ENCODE measurements at places on chromosomes 7 and 10.

DNA sequence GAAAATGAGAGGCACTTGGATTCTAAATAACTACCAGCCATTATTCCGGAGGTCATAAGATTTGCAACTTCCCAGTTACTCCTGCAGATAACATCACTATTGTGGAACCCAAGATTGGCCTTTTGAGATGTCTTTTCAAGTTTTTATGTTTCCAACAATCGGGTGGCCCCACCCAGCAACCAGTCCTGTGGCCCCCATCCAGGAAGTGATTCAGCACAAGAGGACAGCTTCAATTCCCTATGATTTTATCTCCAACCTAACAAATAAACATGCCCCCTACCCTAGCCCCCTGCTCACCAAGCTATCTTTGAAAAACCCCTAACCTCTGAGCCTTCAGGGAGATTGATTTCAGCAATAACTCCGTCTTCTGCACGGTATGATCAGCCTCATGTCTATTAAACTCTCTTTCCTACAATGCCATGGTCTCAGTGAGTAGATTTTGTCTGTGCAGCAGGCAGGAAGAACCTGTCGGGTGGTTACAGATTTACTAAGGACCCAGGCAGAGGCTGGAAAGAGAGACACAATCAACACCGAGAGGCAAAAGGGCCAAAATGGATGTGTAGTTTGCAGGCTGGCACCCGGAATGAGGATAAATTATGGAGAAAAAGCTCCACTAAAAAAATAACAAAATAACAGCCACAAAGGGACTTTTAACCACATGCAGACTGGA lies 83.9 kb upstream of the UNC5B start:
- no peak for DNase-seq

- peak; percentile 1 for DNase-seq
Measured at GRCh38 chr7:26398756-26399509, 107.3 kb downstream of the SNX10 start.

DNA sequence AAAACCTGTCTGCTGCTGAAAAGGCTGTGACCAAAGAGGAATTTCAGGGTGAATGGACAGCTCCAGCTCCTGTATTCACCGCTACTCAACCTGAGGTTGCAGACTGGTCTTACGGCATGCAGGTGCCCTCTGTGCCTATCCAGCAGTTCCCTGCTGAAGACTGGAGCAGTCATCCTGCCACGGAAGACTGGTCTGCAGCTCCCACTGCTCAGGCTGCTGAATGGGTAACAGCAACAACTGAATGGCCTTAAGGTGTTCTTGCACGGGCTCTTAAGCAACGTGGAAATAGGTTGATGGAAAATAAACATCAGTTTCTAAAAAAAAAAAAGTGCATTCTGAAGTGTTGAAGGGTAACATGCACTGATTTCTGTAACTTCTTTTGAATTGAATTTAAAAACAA lies 82.3 kb downstream of the DAGLB start:
- DNase-seq: no peak

- DNase-seq: no peak
Measured at GRCh38 chr7:114589436-114589835, 174.8 kb downstream of the FOXP2 start.

DNA sequence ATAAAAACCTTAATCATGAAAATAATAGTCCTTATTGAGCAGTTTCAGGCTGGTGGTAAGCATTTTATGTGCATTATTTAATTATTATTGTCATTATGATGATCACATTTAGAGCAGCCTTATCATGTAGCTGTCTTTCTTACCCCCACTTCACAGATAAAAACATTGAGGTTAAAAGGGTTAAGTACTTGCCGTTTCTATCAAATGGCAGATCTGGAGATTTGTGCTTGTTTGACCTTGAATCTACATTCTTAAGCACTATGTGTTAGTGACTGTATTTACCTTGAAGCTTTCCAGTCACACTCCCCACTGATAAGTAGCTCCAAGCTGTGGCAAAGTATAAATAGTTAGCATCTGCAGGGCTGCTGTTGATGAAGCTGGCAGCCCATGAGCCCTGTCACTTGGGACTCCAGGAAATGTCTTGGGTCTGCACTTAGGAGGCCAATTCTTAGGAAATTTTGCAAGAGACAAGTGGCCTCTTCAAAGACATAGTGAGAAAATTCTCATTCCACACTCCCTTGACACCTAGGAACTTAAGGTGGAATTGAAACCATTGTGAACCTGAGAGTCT lies 116.8 kb upstream of the AGR3 start:
- DNase-seq: no peak

- DNase-seq: no peak
Measured at GRCh38 chr7:151095123-151095797, 9.0 kb downstream of the AGAP3 start.
